ENCODE measurements at places on chromosomes 12 and 14. TPM values are rescaled to one million over a fixed set of nuclear protein-coding genes. Genes with fewer than 3 reads are reported as not detected.

GRCh38 chr14:62604524-62604923 lies 440.7 kb downstream of the KCNH5 start:
- no peaks in the 10 kb centered on the region for H3K36me3 ChIP-seq
- H3K4me3 ChIP-seq: no peak overlapping the region
- no peak for DNase-seq
- no peaks in the 10 kb centered on the region for H3K27me3 ChIP-seq
- H3K4me1 ChIP-seq: no peaks in the 10 kb centered on the region

GRCh38 chr14:64060199-64060545 lies 207.4 kb downstream of the SYNE2 start:
- no peaks in the 10 kb centered on the region for H3K27me3 ChIP-seq
- H3K27ac ChIP-seq: no peak overlapping the region
- H3K4me1 ChIP-seq: peaks cover 24% of the 10 kb centered on the region
- H3K36me3 ChIP-seq: no peaks in the 10 kb centered on the region
- DNase-seq: peak; percentile 12

GRCh38 chr14:94239406-94239805 lies 53.7 kb downstream of the SERPINA10 start:
- no peaks in the 10 kb centered on the region for H3K27me3 ChIP-seq
- no peak overlapping the region for H3K4me3 ChIP-seq
- H3K4me1 ChIP-seq: no peaks in the 10 kb centered on the region
- H3K27ac ChIP-seq: no peak overlapping the region
- no peak for DNase-seq

DNA sequence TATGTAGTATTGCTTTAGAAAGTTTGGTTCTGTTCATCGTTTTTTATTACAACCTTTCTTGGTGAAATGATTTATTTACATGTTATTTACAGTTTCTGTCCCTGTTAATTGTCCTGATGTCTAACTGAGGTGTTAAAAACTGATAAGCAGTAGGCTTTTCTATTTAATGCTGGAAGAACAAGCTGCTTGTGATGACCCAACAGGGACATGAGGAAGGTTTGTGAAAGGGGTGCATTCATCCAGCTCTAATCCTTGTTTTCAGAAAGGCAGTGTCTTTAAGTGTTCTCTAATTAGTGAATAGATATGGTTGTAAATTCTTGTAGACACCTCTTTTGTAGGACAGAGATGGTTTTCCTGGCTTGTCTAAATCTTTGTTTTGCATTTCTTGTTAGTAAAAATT lies 191.4 kb downstream of the FOXA1 start:
- H3K4me3 ChIP-seq: no peak overlapping the region
- H3K4me1 ChIP-seq: no peaks in the 10 kb centered on the region
- no peaks in the 10 kb centered on the region for H3K27me3 ChIP-seq
- no peak overlapping the region for H3K27ac ChIP-seq
- no peak for DNase-seq
- no peaks in the 10 kb centered on the region for H3K36me3 ChIP-seq

- peaks cover 48% of the 10 kb centered on the region for H3K4me1 ChIP-seq
- no peak for DNase-seq
- H3K27ac ChIP-seq: peak overlapping the region; percentile 82
- H3K36me3 ChIP-seq: no peaks in the 10 kb centered on the region
- H3K4me3 ChIP-seq: no peak overlapping the region
- H3K27me3 ChIP-seq: no peaks in the 10 kb centered on the region
Measured at GRCh38 chr12:93090731-93091172, 161.7 kb upstream of the EEA1 start.

GRCh38 chr14:68516342-68516741 lies 276.5 kb downstream of the ZFP36L1 start:
- peaks cover 79% of the 10 kb centered on the region for H3K4me1 ChIP-seq
- H3K27ac ChIP-seq: peak overlapping the region; percentile 18
- H3K4me3 ChIP-seq: no peak overlapping the region
- no peaks in the 10 kb centered on the region for H3K27me3 ChIP-seq
- peaks cover 34% of the 10 kb centered on the region for H3K36me3 ChIP-seq

DNA sequence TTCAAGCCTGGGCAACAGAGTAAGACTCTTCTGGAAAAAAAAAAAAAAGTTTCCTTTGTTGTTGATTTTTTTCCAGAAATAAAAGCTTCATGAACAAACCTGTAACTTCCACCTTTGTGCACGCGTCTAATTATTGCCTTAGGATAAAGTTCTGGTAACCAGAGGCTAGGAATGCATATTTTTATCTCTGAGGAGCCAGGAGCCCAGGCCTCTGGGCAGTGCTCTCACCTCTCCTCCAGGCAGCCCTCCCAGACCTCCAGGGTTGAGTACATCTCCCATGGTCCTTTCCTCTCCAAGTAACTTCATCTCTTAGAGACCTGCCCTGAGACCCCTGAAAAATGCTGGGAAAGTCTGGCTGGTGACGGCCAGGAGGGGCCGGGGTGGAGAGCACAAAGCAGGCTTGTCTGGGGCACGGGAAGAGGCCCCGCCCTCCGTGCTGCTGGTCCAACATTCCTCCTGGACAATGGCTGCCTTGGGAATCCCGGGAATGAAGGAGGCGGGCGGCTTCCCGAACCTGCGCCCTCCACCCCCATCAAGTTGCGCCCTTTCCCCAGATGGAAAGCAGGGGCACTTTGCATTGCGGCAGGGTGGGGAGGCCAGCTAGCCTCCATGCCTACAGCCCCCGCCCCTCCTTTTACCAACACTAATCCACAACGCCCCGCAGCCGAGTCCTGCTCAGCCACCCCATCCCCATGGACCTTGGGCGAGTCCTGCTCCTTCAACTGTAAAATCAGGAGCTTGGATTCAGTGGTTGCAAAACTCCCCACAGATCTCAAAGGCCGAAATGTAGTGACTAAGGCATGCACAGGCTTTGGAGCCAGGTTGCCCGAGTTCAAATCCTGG lies 7.3 kb upstream of the FIGNL2 start:
- no peak for DNase-seq
- no peak overlapping the region for H3K4me3 ChIP-seq
- H3K27ac ChIP-seq: no peak overlapping the region
- H3K4me1 ChIP-seq: no peaks in the 10 kb centered on the region
- no peaks in the 10 kb centered on the region for H3K36me3 ChIP-seq

GRCh38 chr12:73221836-73222235 lies 949.7 kb downstream of the TRHDE start:
- H3K4me1 ChIP-seq: no peaks in the 10 kb centered on the region
- no peaks in the 10 kb centered on the region for H3K36me3 ChIP-seq
- H3K27me3 ChIP-seq: no peaks in the 10 kb centered on the region
- no peak for DNase-seq
- no peak overlapping the region for H3K27ac ChIP-seq

- no peak overlapping the region for H3K27ac ChIP-seq
- DNase-seq: no peak
- H3K4me3 ChIP-seq: no peak overlapping the region
- no peaks in the 10 kb centered on the region for H3K27me3 ChIP-seq
- no peaks in the 10 kb centered on the region for H3K4me1 ChIP-seq
- no peaks in the 10 kb centered on the region for H3K36me3 ChIP-seq
Measured at GRCh38 chr14:34119107-34119858, 168.4 kb upstream of the EGLN3 start.

DNA sequence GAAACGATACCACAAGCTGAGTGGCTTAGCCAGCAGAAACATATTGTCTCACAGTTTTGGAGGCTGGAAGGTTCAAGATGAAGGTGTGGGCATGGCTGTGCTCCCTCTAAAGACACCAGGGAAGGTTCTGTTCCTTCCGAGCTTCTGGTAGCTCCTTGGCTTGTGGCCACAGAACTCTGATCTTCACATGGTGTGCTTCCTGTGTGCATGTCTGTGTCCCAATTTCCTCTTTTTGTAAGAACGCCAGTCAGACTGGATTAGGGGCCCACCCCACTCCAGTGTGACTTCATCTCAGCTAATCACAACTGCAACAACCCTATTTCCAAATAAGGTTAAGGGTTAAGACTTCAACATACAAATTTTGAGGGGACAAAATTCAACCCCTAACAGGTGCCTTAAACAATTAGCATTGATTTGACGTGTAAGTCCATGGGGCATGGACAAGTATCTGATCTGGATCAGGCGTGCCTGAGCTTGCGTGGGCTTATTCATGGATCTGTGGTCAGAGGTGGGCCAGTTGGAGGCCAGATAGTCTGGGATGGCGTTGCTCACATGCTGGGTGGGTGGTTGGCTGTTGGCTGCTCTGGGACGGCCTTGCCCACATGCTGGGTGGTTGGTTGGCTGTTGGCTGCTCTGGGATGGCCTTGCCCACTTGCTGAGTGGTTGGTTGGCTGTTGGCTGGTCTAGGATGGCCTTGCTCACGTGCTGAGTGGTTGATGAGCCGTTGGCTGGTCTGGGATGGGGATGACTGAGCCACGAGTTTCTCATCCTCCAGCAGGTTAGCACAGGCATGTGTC lies 88.5 kb downstream of the LGMN start:
- H3K36me3 ChIP-seq: no peaks in the 10 kb centered on the region
- no peak overlapping the region for H3K27ac ChIP-seq
- no peaks in the 10 kb centered on the region for H3K27me3 ChIP-seq
- no peak overlapping the region for H3K4me3 ChIP-seq
- no peak for DNase-seq
- H3K4me1 ChIP-seq: no peaks in the 10 kb centered on the region

DNA sequence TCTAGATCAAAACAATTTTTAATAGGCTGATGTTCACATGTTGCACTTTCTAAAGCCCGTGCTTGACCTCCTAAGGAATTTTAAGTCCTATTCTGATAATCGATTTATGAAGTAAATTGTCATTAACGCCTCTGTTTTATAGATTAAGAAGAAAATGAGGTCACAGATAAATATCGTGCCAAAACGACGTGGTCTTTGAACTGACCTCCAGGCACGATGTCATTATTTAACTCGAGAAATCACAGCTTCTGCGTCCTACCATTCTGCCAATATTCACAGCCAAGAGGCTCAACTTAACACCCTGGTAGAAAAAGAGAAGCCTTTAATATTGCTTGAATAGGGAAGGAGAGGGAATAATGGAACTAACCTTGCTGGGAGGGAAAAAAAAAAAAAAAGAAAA lies 888 bp upstream of the EEA1 start:
- peak overlapping the region; percentile 59 for H3K4me3 ChIP-seq
- H3K27ac ChIP-seq: peak overlapping the region; percentile 91

The EPYC gene
- not detected for total RNA-seq

The PHC1 gene
- 50.9 TPM for total RNA-seq

The SLC5A8 gene
- total RNA-seq: not detected

The CMTM5 gene
- not detected for total RNA-seq

The MSI1 gene
- total RNA-seq: 1.7 TPM

The KLRG1 gene
- total RNA-seq: 0.90 TPM

The RFLNA gene
- total RNA-seq: not detected

The MANSC4 gene
- not detected for total RNA-seq

The E2F7 gene
- 9.8 TPM for total RNA-seq

The TAS2R14 gene
- 1.8 TPM for total RNA-seq
